ENCODE measurements at places on chromosomes 1 and 21.

DNA sequence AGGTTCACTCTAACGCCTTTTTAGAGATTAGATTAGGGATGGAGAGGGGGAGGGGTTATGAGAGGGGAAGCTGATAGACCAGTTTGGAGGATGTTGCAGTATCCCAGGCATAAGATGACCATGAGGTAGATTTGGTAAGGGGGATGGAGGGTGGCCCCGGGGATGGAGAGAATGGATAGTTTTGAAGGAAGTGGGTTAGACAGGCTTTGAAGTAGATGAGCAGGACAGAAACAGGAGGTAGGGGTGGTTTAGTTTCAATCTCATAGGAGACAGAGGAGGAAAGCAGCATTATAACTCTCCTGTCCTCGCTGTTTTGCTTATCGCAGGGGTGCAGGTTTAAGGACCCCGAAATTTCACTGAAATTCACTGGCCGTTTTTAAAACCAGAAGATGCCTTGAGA lies 11.8 kb downstream of the UBIAD1 start:
- no peak for DNase-seq

DNA sequence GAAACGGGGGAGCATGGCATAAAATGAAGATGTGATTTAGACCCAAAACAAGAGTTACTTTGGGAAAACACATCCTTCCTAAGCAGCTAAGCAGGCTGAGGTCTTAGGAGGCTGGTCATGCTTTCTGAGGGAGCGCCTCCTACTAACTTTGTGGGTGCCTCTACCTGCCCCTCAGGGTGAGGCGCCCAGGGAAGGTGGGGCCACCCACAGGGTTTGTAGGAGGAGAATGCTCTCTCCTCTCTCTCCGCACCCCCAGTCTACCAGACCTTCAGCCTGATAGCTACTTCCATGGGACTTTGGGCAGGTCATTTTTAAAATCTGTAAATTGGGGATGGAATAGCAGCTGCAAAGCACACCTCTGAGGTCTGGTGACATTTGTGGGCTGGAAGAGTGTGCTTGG lies 23.8 kb downstream of the SLC27A3 start:
- no peak for DNase-seq

DNA sequence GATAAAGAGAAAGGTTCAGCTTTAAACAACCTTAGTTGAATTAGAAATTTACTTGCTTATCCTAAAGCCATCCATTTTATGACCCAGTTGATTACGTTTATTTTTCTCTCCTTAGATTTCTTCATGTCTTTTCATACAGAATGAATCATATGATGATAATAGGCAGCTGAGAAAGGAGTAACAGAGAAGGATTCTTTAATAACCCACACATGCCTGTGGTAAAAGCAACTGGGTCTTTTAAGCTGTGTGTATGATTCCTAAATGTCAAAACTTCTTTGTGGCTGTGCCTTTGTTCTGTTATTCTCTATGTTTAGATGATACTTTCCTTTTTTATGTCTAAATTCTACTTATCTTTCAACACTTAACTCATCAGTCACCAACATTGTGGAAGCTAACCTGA lies 626.5 kb downstream of the NCAM2 start:
- DNase-seq = no peak

GRCh38 chr21:46667741-46668380 lies 32.4 kb downstream of the PRMT2 start:
- no peak for DNase-seq

DNA sequence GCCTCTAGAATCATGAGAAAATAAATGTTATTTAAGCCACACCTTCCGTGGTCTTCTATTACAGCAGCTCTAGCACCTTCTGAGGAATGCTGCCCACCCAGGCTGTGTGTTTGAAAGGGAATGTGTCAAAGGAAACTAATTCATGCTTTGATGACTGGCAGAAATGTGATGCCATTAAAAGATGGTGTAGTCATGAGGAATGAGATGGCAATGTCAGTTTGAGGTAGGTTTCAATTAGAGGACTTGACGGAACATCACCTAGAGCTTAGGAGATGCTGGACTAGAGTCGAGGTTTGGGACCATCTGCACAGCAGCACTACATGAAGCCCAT lies 10.6 kb downstream of the PDZK1 start:
- DNase-seq = no peak

DNA sequence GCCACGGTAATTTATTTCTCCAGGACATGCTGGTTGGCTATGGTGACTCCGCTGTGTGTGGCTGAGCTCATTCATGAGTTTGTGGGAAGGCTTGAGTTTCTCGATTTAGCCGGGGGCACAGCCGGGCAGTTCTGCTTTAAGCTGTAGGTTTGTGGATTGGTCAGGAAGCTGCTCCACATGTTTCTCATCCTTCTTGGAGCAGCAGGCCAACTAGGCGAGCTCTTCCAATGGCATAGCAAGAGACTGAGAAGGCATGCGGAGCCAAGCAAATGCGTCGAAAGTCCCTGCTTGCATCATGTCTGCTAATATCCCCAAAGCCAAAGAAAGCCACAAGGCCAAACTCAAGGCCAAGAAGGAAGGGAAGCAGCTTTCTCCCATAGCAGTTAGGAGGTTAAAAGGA lies 71.6 kb upstream of the GREM2 start:
- peak; percentile 51 for DNase-seq

GRCh38 chr1:91059157-91059556 lies 37.3 kb upstream of the ZNF644 start:
- no peak for DNase-seq

DNA sequence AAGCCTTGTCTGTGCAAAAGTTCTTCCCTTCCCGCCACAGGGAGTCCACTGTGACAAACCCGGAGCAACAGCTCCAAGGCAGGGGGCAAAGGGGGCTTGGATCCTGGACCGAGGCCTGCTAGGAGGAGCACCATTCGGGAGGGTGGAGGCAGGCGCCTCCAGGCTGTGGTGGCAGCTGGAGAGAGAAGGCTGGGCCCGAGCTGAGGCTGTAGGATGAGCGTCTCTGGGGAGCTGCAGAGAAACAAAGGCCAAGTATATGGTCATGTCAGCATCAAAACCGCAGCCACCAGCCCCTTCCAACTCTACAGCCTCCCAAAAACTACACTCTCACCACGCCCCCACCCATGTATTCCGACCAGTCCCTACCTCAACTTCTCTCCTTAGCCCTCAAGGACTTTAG lies 579 bp downstream of the SH3BP5L start:
- no peak for DNase-seq

DNA sequence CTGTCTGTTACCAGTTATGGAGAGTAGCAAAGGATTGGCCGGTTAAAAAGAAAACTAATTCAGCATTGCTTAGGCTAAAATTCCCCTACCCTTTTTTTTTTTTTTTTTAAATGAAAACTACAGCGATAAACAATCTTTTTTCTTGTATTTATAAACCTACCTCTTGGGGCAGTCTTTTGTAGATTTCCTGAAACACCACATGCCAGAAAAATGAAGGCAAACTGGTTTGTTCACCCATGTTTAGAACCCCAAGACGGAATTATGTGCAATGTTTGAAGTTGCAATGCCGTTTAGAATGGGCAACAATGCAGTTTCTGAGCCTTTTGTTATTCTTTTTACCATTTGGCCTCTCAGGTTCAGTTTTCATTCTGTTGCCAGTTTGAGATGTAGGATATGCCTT lies 59.1 kb downstream of the PRDM2 start:
- no peak for DNase-seq

DNA sequence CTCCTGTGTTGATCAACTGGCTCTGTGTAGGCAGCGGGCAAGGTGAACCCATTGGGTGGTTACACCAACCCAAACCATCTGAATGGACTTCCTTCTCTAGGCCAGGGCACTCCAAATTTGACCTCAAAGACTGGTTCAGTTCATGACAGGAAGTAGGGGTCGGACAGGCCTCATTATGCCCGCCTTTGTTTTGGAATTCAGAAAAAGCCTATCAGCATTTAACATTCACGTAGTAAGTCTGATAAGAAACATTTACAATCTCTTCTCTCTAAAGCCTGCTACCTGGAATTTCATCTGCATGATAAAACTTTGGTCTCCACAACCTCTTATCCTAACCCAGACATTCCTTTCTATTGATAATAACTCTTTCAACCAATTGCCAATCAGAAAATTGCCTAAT lies 97.1 kb upstream of the ETV3 start:
- DNase-seq = no peak

GRCh38 chr1:16215882-16216753 lies 3.7 kb upstream of the ARHGEF19 start:
- peak; percentile 91 for DNase-seq

All from left hindlimb (tissue), 1 donor.